Activated B cell treated with CpG ODN at 0.5 μM for 24 hours (primary cell): ENCODE measurements at places on chromosomes 3 and 15. TPM values are rescaled to one million over a fixed set of nuclear protein-coding genes. Genes with fewer than 3 reads are reported as not detected.

The FMN1 gene
- 0.69 and 0.80 TPM in 2 replicates for total RNA-seq

DNA sequence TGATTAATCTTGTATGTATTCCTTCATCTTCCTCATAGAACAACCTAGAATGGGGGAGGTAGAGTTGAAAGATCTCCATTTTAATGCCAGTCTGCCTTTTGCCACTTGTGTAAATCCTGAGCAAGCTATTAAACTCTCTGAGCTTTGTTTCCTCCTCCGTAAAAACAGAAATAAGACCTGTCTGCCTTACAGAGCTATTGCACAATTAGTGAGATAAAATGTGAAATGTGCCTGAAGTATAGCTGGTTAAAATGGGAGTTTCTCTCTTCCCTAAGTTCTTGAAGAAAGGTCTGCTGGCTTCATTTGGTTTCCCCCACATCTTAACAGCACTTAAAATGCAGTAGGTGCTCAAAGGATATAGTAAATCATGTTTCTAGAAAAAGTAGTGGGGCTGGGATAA lies 19.0 kb downstream of the ALDH1A2 start:
- no peak for DNase-seq

DNA sequence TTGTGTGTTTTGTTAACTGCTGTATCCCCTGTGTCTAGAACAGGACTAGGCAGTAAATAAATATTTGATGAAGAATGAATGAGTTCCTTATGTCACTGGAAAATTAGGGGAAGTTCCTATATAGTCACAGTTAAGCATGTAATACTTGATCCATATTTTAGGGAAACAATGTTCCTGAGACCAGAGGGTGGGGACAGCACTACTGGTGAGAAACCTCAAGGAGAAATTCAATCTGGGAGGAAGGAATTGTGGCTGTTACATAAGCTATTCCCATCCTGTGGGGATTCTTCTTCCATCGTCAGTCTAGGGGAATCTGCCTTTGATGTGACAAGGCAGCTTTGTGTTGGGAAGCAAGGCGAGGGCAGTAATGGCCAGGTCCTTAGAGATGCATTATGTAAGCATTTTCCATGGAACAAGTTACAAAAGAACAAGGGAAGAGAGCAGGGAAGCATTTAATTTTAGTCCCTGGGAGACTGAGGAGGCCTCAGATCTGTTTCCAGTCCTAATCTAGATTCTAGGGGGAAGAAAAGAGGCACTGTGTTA lies 219.3 kb upstream of the TTC14 start:
- no peak for DNase-seq

DNA sequence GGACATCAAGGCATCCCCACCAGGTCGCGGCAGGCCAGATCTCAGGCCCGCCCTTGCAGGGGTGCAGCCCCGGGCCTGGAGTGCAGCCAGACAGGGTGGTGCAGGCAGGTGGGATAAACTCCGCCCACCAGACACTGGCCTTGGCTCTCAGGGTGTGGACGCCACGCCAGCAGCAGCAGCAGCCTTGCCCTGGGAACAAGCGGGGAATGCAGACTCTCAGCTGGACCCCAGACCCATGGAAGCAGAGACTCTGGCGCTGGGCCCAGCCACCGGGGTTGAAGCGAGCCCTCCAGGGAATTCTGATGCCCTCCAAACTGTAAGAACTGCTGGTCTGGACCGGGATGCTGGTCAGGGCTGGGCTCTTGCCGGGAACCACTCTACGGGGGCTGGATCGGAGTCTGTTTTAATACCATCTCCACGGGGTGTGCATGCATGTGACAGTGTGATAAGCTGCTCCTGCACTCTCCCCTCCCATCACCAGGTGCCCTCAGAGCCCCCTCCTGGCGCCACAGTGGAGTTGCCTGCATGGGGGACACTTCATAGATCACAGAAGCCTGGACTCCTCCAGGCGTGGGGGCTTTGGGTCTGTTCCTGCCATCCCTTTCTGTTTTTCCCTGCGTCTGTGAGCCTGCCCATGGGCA lies 142.7 kb downstream of the NSMCE3 start:
- no peak for DNase-seq

- DNase-seq = no peak
Measured at GRCh38 chr15:85094685-85095084, 113.0 kb downstream of the PDE8A start.
